ENCODE measurements at places on chromosomes 7 and 10.

GRCh38 chr10:114931072-114931679 lies 6.8 kb upstream of the TRUB1 start:
- no peak for DNase-seq

DNA sequence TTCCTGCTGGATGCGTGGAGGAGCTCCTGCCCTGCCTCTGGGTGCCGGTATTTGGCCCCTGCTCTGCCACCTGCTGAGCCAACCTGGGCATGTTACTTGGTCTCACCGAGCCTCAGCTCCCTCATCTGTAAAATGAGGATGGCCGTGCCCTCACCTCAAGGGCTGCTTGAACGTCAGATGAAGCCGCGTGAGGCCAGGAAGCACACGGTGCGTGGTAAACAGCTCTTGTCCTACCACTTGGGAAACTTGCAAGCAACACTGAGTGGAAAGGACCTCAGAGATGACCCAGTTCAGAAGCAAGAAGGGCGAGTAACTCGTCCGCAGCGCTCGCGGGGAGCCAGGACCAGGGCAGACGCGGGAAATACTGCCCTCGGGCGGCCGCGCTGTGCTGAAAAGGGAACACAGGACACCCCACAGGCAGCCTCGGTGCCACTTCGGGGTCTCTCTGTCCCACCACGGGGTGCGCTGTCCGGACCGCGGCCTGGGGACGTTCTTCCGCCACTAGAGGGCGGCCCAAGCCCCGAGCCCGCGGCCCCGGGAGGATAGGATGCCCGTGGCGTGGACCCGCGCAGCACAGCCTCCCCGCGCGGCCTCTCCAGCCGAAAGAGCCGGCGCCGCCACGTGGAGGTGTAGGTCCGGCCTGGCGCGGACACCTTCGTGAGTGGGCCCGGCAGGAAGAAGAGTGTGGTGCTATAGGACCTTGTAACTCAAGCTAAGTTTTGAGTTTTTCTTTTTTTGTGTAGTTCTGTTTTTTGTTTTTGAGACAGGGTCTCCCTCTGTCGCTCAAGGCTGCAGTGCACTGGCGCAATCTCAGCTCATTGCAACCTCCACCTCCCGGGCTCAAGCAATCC lies 94.1 kb downstream of the PRKAG2 start:
- DNase-seq = peak; percentile 54

DNA sequence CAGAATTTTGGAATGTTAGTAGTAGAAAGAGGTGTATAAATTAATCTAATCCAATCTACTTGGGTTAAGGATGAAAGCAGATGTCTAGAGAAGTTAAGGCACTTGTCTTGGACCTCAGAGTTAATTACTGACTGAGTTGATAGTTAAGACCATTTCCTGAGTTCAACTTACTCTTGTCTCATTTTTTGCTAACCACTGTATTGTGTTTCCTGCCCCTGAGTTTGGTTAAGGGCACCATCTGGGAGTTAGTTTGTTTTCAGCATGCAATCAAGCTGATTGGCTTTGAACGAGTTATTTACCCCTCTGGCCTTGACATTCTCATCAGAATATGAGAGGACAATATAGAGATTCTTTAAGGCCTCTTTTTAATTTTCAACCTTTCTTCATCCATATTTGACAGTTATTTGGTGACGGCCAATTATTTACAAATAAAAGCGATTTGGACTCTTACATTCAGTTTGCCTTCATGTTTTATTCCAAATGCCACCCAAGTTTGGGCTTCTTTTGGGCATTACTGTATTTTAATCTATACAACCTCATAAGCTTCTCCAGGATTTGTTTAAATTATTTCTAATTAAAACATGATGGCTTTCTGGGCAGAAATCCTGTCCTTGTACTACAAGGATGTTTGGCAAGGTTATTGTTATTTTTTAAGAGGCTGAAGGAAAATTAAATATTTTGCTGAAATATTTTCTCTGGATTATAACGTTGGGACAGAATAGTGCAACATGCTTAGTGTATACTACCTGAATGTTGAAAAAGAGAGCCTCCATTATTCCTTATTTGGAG lies 225.0 kb downstream of the CACNB2 start:
- no peak for DNase-seq

DNA sequence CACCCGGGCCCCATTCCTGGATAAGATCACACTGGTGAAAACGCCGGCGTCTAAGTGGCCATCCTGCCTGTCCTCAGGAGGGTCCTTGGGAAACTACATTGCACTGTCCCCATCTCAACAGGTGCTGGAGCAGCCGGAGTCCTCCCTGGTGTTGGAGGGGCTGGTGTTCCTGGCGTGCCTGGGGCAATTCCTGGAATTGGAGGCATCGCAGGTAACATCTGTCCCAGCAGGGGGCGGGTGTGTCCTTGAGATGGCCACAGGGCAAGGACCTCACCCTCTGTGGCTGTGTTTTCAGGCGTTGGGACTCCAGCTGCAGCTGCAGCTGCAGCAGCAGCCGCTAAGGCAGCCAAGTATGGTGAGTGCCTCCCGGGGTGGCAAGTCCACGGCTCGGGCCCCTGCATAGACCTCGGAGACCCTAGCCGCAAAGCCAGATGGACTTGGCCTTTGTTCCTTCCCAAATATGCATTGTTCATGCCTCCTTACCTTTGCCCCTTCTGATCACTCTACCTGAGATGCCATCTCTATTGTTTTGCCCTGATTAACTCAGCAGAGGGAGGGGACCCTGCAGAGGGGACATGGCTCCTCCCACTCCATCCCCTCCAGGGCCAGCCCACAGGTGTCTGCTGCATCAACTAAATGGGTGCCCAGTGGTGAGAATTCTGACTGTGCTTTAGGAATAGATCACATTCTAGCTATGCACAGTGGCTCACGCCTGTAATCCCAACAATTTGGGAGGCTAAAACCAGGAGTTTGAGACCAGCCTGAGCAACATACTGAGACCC lies 23.8 kb downstream of the ELN start:
- DNase-seq = no peak

DNA sequence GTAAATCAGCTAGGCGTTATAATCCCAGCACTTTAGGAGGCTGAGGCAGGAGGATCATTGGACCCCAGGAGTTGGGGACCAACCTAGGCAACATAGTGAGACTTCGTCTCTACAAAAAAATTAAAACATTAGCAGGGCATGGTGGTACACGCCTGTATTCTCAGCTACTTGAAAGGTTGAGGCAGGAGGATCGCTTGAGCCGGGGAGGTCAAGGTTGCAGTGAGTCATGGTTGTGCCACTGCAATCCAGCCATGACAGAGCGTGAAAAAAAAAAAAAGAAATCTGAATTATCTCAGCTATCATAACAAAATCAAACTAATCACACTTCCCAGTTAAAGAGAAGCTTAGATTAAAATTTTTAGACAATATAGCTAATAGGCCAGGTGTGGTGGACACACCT lies 35.3 kb downstream of the ATAD1 start:
- DNase-seq = no peak

GRCh38 chr7:150992051-150992640 lies 1.3 kb downstream of the NOS3 start:
- no peak for DNase-seq

DNA sequence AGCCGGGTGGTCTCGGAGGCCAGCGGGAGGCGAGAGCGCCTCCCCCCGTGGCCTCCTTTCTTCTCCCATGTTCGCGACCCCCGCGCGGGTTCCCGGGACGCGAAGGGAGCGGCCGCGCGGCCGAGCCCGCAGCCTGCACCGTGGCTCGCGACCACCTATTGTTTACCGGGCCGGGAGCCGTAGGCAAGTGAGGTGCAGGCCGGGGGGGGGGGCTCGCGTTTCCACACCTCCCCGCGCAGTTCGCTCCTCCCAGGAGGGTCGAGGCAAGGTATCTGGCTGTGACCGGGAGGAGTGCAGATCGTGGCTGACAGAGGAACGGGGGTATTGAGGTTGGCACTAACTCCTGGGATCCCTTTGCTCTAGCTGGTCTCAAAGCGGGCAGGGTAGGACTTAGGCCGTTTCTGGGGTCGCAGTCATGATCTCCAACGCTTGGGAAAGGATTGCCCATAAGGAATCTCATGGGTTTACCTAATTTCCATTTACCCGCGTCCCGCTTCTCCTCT lies 734 bp downstream of the PTPN12 start:
- DNase-seq = peak; percentile 6

GRCh38 chr10:35565602-35566081 lies 39.5 kb upstream of the GJD4 start:
- DNase-seq = no peak

DNA sequence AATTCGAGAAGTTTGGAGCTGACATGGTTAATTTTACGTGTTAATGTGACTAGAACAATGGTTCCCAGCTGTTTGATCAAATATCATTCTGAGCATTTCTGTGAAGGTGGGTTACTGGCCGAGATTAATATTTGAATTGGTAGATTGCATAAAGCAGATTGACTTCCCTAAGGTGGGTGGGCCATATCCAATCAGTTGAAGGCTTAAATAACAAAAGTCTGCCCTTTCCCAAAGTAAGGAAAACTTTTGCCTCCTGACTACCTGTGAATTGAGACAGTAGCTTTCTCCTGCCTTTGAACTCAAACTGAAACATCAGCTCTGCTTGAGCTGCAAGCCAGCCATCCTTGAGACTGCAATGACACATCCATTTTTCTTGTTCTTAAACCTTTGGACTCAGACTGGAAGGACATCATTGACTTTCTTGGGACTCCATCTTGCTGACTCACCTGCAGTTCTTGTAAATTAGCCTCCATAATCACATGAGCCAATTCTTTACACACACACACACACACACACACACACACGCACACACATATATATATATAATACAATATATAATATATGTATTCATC lies 63.1 kb upstream of the LRRTM3 start:
- no peak for DNase-seq

DNA sequence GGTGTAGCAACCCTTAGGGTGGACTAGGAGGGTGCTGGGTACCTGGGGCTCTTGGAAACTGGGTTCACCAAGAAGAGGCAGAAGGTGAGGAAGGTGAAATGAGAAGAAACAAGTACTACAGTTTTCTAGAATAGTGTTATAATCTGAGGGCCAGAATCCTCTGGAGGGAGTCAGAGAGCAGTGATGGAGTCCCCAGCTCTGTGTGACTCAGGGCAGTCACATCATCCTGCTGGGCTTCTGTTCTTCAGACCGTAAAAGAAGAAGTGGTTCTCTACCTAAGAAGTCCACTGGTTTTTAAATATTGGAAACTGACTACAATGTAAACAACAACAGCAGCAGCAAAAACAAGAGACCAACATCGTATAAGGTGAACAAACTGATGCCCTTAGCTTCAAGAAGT lies 197.3 kb downstream of the PRPF18 start:
- DNase-seq = no peak

DNA sequence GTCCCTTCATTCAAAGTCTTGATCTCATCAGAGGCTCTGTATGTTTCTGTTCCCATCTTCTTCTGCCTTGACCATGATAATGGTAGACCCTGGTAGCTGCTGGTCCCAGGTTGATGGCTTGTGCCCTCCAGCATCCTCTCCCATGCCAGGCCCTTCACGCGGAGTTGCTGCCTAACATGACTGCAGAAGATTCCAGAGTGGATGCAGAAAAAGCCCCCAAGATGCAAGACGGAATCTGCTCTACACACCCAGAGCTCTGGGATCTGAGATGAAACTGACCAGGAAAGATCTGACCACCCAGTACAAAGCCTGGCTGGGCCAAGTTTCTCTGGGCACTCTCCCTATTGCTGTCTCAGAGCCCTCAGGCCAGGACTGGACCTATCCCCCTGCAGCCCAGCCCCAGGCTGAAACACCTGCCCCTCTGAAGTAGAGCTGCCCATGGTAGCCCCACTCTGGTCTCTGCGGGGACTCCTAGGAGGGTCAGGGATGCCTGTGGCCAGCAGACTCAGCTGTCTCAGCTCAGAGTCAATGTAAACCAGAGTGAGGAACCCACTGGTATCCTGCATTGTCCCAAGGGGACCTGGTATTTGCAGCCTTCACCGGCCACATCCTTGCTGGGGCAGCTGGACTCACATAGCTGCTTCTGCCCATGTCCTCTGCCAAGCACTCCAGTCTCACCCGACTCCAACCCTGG lies 9.5 kb upstream of the FRMD4A start:
- DNase-seq = no peak

DNA sequence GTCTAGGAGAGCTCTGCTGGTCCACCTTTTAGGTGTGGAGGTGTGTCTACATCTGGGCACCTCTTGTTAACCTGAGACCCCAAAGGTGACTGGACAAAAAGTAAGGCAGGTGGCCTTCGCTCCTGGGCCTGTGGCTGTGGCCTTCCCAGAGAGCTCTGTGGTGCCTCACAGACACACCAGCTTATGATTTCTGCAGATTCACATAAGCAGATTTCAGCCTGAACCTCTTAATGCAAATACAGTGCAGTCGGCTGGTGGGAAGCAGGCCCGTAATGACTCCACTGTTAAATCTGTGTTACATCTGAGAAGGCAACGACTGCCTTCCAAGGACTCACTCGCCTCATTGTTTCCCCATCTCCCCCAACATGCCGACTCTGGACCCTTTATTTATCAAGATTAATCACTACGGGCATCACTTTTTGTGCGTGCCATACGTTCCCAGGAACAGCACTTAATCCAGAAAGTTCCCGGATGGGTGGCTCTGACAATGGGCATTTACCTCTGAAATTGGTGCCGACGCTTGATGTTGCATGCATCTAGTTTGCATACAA lies 119.8 kb downstream of the EBF3 start:
- no peak for DNase-seq

DNA sequence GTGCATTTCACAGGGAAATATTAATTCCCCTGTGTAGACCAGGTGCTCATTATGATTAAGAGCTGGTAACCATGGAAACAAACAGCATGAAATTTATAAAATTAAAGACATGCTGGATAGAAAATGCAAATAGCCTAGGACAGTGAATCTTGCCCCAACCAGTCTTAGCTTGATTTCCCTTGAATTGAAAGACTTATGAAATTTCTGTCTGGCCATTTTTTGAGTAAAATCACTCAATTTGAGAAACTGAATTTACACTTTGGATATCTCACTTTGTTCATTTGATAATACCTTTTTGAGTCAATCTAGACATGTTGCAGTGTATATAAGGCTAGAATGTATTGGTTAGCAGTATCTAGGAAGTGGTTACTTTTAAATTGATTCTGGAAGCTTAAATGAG lies 4.4 kb upstream of the SMIM30 start:
- DNase-seq = no peak

DNA sequence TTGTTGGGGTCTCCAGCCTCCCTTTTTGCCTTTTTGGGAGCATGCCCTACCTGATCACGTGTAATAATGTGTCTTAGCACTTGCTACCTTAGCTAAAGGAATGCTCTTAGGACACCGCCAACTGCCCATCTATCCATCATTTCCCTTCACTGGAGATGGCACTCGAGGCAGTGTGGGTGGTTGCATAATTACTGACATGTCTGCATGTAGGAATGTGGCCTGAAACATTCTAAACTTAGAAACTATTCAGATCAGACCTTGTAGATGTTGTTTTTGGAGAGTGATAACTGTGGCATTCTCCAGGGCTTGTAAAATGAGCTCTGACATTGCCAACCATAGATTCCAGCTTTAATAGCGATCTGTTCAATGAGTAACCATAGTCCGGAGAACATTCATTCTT lies 365.8 kb downstream of the BBS9 start:
- DNase-seq = no peak

GRCh38 chr10:22251751-22252223 lies 34.0 kb upstream of the EBLN1 start:
- peak; percentile 49 for DNase-seq

DNA sequence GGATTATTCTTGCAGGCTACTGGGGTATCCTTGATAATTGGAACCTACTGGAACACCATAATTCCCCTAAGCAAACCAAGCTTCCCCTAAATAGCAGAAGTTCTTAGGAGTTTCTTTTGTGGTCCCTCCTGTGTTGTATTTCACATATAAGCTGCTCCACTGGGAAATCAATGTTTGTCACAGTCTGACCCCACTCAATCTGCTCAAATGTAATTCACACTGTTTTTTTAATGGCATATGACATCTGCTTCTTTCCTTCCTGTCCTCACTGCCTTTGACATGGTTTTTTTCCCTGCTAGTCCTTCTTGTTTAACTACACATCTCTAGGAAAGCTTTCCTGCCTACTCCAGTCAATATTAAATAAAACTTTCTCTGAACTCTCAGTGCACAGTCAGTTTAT lies 1.8 kb upstream of the PTPRZ1 start:
- no peak for DNase-seq

All from activated T-helper 1 cell treated with anti-CD3 and anti-CD28 coated beads, Interleukin-2, amount 50 U/mL, for 16 hours (primary cell).